Activated CD4-positive, alpha-beta memory T cell treated with anti-CD3 and anti-CD28 coated beads for 36 hours (primary cell): ENCODE measurements at places on chromosomes 7 and 10.

GRCh38 chr7:44045226-44046014 lies 918 bp downstream of the DBNL start:
- no peak for DNase-seq

GRCh38 chr7:98681511-98681910 lies 64.4 kb downstream of the NPTX2 start:
- DNase-seq, result no peak

- DNase-seq, result peak; percentile 33
Measured at GRCh38 chr10:47207281-47207615, 92.7 kb upstream of the GDF10 start.

DNA sequence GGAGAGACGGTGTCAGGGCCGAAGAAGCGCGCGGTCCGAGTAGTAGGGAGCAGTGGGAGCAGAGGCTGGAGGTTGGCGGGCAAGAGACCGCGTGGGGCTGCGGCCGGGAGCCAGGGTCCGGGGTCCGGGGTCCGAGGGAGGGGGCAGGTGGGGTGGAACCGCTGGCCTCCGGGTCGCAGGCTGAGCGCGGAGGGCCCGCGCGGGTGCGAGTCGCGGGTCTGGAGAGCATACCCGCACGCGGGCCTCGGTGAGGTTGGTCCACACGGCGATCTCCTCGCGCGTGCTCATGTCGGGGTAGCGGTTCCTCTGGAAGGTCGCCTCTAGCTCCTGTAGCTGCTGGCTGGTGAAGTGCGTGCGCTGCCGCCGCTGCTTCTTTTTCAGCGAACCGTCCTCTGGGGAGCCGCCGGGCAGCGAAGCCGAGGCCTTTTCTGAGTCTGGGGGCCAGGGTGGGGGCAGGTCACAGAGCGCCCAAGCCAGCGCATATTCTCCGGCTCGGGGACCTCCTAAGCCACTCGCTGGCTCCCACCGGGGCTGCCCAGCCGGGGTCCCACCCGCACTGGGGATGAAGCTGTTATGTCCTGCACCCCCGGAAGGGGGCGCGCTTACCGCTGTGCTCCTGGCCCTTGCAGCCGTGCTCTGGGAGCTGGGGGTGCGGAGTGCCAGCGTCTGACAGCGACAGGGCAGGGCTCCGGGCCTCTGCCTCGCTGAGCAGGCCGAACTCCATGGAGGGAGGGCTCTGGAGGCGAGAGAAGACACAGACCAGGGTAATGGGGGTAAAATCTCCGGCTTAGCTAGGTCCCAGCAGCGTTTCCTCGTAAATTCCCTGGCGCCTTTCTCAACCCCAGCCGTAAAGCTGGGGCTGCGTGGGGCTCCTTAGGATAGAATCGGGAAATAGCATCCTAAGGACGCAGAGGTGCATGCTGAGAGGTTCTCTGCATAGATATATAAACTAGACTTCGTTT lies 5.5 kb downstream of the ELOVL3 start:
- DNase-seq, result peak; percentile 85

DNA sequence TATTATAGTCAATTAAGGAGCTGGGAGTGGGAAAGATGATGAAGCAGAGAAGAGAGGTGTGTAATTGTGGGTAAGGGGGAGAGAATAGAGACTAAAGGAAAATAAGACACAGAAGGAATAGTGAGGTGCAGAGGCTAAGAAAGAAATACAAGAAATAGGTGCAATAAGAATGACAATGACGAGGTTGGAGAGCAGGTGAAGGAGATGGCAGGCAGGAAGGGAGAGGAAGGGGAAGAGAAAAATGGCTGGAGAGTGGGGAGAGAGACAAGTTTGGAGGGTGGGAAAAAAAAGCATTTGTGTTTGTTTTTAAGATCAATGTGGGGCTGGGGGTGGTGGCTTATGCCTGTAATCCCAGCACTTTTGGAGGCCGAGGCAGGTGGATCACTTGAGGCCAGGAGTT lies 27.6 kb upstream of the MKLN1 start:
- no peak for DNase-seq

DNA sequence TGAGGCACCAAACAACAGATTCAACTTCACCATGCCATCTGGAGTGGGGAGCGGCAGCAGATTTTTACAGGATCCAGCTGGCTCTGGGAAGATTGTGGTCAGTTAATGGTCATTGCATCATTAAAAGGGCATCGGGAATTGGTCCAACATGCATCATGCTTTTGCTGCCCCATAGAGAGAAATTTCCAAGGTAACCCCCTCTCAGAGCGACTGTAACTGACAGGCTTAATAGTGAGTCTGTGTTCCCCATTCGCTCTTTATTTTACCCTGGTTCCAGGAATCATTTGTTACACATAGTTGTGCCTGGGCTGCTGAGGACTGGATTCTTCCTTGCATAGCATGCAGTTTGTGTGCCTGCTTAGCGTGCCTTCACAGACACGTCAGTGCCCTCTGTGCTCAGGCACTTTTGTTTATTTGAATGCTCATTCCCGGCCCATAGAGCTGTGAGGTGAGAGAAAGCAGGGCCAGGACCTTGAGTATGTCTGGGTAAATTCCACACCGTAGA lies 49.9 kb downstream of the CDHR3 start:
- DNase-seq, result no peak

GRCh38 chr10:4688168-4688567 lies 137.8 kb upstream of the AKR1E2 start:
- DNase-seq, result no peak

GRCh38 chr10:70907637-70908405 lies 19.5 kb upstream of the PCBD1 start:
- DNase-seq, result no peak

DNA sequence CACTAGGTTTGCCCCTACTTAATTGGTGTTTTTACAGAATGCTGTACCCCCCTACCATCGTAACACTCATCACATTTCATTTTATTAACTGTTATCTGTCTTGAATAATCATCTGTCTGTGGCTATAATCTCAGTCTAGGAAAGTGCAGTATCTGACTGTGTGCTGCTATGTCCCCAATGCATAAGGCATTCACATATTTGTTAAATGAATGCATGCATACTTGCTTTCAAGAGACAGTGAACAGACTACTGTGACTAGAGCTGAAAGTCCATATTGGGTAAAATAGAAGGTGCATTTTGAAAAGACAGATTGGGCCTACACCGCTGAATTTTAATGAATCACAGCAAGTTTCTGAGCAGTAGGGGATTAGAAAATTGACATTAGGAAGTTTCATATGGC lies 112.3 kb downstream of the ARHGAP12 start:
- DNase-seq, result no peak

DNA sequence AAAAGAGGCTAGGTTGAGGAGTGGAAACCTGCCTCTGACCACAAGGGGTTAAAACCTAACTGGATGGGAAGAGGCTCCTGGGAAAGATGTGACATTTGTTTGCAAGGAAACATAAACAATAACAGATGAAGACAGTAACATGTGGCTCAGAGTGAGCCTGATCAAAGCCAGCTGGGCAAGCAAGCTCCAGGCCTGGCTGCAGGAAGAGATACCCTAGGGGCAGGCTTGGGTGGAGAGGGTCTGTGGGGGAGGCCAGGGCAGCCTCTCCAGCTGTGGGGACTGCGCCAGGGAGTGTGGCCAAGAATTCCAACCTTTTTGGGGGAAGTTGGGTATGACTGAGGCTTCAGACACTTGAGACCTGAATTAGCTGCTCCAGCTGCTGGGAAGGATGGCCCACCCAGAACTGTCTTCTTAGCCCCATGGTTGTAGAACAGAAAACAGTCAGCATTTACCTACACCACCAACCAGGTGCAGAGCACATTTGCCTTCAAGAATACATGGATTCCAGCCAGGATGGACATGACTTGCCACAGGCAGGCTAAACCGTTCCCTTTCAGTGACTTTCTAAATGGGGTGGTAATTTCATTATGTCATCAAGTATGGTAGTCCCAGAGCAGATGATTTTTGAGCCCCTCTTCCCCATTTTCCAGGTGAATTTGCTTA lies 10.4 kb upstream of the FAM170B start:
- DNase-seq, result no peak

DNA sequence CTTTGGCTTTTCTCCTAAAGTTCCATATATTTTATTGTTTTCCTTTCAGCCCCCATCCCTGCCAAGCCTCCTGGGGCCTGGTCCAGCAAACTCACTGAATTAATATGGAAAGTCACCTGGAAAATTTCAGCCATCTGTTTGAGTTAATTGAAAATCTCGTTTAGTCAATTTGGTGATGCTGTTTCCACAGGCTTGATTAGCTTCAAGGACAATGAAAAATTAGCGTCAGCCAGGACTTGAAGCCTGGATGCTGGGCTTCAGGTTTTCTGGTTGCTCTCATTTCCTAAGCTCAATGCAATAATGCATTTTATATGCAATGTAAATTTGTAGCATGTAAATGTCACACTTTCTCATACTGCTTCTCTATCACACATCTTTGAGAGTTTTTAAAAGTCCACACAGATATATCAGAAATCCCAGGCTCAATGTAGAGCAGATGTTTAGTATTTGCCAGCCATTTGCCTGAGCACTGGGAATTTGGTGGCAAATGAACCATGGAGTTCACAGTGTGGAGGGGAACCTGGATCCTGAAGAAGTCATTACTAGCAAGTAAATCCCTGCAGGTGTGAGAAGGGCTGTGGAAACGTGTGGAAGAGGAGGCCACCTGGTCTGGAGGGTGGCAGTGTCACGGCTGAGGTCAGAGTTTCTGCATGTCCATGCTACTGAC lies 228.5 kb downstream of the PAXIP1 start:
- no peak for DNase-seq

- no peak for DNase-seq
Measured at GRCh38 chr7:24422441-24423010, 138.5 kb downstream of the NPY start.

DNA sequence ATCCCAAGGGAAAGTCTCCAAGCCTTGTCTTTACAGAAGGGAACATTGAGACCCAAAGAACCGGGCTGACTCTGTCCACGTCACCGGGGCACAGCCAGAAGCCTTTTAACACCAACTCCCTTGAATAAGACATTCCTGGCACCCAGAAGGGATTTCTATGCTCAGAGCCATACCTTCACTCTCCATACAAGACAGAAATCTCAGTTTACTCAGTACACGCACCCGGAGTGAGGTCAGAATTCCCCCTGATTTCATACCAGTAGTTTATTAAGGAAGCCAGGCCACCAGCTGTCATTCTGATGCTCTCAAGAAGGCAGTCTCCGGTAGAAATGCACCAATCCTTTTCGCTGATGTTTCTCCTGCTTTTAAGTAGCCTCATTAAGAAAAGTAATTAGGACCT lies 134.2 kb upstream of the KCNMA1 start:
- DNase-seq, result no peak

DNA sequence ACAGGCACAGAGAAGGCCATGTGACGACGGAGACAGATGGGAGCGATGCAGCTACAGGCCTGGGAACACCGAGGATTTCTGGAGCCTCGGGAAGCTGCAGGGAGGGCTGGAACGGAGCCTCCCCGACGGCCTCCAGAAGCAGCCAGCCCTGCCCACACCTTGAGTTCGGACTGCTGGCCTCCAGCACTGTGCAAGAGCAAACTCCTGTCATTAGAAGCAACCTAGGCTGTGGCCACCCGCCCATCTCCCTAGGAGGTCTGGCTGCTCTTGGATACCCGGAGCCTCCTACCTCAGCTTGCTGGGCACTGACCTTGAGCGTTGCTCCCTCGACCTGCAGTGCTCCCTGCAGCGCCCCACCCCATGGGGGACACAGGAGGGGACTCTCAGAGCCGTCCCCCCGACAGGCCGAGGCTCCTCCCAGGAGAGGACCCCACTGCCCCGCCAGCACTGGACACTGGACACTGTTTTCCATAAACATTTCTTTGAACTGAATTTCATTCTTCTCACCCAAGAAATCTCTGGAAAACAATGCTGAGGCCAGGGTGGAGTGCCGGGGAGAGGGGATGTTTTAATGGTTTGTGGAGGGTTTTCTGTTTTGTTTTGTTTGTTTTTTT lies 22.5 kb upstream of the TNRC18 start:
- no peak for DNase-seq

GRCh38 chr10:52818019-52818418 lies 45.4 kb upstream of the MBL2 start:
- no peak for DNase-seq

DNA sequence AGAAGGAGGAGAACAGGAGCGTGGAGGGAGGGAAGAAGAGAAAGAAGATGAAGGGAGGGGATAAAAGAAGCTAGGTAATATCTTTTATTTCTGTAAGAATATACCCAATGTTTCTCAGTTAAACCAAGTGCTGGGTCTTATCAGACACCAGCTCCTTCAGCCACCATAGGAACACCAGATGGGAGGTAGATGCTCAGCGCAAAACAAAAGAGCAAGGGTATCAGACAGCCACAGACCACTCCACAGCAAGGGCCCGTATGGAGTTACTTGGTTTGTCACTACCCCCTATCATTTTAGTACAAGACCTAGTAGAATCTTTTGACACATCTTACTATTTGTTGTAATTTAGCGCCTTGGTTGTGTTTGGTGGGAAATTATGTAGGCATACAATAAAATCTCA lies 65.9 kb upstream of the FAM133B start:
- no peak for DNase-seq

GRCh38 chr7:159112136-159113011 lies 32.3 kb downstream of the VIPR2 start:
- peak; percentile 17 for DNase-seq

DNA sequence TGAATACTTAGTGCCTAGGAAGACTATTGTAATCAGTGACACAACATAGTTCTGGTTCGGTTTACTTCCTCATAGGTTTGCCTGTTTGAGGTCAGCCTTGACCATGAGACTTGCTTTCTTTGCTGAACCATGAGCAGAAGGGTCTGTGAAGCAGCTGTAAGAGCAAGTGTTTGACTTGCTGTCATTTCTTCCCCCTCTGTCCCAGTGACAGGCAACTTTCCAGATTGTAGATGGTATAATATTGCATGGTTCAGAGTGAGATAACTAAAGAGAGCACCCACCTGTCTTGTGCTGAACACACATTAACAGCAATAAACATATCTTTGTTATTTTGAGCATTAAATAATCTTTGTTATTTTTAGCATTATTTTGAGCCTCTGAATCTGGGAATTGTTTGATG lies 9.3 kb upstream of the RTKN2 start:
- no peak for DNase-seq

- no peak for DNase-seq
Measured at GRCh38 chr7:140061607-140061930, 1.2 kb downstream of the PARP12 start.

DNA sequence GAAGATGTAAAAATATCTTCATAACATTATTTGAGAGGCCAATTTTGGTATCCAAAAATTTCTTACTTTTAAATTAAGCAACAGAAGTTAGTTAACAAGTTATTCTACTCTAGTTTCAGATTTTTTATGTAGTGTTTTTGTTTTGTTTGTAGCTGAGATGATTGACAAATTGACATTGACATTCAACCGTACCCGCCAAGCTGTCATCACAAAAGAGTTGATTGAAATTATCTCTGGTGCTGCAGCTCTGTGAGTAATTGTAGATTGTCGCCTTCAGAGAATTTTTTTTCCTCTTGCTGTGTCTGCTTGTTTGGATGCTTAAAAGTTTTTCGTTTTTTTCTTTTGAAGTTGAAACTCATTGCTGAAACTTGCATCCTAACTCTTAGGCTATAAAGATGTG lies 14.6 kb downstream of the ATP5F1C start:
- DNase-seq, result no peak

DNA sequence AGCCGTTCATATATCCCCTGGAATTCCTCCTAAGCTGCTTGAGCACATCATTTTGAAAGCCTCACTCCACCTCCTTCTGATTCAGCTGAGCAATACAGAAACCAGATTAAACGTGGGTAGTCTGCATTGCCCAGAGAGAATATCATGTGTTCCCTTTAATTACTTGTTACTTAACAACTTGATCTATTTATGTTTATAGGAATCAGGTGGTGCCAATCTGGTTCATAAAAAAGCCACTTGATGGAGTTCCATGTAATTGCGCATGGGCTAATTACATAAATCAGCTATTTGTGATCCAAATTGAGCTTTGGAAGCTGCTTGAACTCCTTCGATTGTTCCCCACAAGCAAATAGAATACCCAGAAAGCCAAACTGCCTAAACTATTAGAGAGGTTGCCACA lies 114.7 kb upstream of the ADCY1 start:
- no peak for DNase-seq

- no peak for DNase-seq
Measured at GRCh38 chr7:27113991-27114769, 11.7 kb upstream of the HOXA2 start.
